Stimulated activated CD8-positive, alpha-beta memory T cell treated with anti-CD3 and anti-CD28 coated beads, Interleukin-4, amount 100 ng/mL, for 1 hour (primary cell): ENCODE measurements at places on chromosomes 6 and 20.

- DNase-seq = no peak
Observed at GRCh38 chr6:158848490-158848895, 29.3 kb upstream of the EZR start.

DNA sequence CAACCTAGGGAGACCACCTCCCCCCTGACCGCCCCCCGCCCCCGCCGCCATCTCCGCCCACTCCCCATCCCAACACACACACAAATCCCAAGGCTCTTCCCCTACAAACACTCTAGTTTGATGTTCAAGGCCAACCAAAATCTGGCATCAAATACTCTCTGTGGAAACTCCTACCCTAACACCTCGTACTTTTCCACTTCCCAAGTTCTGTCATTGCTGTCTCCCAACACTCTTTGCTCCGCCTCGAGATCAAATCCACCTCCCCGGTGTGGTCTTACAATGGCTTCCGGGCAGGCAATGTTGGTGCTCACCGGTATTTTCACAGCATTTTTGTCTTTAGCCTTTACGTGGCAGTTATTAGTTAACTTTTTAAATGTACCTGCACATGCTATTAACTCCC, 4.8 kb upstream of the QKI start:
- no peak for DNase-seq

GRCh38 chr6:44068607-44069296, 58.5 kb downstream of the MRPL14 start:
- no peak for DNase-seq

DNA sequence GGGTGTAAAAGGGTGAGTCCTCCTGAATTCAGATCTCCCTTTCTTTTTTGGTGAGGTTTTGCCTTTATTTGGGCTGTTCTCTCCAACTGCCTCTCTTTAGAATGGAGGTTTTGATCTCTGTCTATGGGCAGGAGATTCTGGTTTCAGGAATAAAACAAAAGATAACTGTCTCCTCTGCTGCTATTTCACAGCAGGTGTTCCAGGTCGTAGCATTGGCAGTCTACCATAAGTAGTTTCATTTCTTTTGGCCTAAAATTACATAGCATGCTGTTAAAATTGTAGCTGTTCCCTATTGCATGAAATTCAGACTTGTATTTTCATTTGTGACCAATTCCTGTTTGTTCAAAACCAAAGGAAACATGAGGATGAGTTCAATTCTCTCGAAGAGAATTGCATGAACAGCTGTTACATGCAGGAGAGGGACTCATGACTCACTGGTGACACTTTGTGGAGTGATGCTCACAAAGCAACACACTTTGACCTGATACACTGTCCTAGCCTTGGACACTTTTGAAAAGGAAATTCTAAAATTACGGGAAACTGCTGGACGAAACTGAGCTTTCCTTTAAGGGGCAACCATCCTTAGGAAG, 76.8 kb upstream of the SIRPG start:
- DNase-seq = no peak

GRCh38 chr6:20746024-20746423, 211.8 kb downstream of the CDKAL1 start:
- no peak for DNase-seq
